ENCODE measurements at places on chromosomes 7 and 10. TPM values are rescaled to one million over a fixed set of nuclear protein-coding genes. Genes with fewer than 3 reads are reported as not detected.

DNA sequence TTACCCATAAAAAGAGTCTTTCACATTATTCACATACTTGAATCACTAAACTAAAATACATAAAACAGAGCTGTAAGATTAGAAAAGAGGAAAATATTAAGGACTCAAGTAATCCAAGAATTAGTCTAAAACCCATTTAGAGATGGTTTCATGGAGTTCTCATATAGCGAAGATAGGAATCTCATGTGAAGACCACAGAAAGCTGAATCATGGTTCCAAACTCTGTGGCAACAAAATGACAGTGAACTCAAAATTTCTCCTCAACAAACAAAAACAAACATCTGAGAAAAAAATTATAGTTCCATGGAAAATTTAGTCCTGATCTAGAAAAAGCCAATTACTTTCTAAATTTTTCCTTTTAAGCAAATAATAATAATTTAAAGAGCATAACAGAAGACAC is 34.6 kb downstream of the BAZ1B start:
- no peak for DNase-seq

DNA sequence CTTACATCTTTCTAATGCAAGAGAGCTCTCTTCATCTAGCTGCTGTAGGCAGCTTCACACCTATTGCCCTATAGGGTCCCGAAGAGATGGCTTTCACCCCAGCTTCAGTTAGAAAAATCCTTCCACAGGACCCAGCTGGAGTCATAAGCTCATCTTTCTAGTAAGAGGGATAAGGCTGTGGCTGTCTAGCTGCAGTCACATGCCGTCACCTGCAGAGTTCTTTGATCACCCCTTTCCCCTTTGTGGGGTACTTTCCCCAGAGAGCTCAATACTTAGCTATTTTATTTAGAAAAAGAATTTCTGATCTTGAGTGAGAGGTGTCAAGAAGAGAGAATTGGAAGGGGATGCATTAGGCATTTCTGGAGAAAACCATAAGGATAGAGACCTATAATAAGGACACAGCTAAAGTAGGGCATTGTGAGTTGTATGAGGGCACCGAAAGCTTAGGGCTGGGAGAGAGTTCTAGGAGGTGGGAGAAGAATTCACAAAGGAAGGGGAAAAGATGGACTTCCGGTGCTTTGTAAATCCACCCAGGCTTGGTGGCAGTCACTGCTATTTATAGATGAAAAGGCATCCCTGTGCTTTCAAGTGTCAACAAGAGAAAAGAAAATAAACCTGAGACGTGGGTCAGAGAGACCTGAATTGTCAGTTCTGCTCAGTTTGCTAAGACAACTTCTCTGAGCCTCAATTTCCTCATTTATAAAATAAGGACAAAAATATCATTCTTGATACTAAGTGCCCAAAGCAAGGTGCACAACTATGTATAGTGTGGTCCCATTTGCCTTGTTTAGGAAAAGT is 11.1 kb upstream of the ST8SIA6 start:
- no peak for DNase-seq

DNA sequence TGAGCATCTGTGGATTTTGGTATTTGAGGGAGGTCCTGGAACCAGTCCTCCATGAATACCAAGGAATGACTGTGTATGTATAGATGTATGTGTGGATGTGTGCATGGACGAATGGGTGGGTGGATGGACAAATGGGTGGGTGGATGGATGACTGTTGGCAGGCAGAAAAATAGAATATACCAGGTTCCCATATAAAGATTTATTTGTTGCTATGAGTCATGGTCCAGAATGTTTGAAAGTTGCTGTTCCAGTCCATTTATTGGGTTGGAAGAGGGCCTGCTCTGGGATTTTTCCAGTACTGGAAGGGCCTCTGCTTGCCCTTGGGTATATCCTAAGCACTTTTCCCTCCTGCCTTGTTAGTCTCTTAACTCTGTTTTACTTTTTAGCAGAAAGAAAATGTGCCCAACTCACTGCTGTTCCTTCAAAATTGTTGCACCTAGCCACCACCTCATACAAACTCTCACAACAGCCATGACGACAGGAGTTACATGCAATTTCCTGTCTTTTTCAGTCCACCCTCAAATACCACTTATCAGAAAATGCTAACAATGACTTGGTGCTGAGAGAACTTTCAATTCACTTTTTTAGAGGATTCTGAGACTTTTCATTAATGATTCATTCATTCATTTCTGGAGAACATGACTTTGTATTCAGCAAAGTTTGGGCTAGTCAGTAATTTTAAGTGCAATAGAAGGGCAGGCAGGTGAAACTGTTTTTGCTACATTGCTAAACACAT is 108.1 kb downstream of the EEPD1 start:
- no peak for DNase-seq

DNA sequence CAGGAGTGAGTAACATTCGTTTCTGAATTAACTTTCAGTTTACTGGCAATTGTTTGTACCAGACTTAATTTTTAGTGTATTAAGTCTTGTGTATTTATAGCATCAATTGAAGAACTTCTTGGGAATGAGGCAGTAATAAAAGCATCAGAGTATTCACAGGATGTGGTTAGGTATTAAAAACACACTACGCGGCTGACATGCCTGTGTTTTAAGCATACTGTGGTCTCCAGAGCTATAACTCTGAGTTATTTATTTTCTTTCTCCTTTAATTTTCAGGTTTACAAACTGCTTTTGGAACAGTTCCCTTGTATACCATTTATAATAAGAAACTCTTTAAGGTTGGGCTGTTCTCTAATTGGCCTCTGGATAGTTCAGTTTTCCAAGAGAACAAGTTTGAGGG is 626.1 kb upstream of the NRG3 start:
- DNase-seq, result no peak

DNA sequence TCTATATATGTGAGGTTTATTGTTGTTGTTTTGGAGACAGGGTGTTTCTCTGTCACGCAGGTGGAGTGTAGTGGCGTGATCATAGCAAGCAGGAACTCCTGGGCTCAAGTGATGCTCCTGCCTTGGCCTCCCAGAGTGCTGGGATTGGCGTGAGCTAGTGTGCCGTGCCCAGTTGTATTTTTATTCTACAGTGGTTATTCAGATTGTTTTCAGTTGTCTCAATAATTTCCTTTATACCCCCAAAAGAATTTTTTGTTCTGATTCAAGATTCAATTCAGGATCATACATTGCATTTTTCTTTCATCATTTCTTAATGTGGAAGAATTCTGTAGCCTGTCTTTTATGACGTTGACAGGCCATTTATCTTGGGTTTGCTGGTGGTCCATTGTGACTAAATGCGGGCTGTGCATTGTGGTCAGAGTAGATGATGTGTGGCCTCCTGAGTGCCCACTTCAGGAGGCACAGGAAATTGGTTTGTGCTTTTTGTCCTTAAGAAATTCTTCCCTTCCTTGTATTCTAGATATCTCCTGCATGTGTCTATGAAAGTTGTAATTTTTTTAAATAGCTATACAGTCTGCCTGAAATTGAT is 22.9 kb downstream of the RBM33 start:
- no peak for DNase-seq

GRCh38 chr10:31999070-31999660 is 57.1 kb downstream of the KIF5B start:
- DNase-seq, result no peak

GRCh38 chr7:46812101-46812675 is 769.7 kb downstream of the TNS3 start:
- no peak for DNase-seq

DNA sequence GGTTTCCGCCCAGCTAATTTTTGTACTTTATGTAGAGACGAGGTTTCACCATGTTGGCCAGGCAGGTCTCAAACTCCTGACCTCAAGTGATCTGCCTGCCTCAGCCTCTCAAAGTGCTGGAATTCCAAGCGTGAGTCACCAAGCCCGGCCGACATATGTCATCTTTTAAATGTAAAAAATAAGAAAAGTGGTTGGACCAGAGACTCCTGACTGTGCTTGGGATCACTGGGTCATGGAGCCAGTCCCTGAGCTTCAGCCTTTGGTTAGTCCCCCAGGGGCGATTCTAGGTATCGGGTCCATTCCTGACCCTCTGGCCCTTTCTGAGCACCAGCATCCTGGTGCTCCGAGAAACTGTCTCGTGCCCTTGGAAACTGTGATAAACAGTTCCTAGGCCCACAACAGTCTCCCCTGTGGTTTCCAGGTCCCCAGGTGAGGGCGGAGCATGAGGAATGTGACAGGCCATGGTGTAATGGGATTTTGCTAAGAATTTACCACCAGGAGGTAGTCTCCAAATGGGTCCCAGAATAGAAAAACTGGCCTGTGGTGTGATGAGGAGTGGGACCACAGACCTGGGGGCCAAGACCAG is 32.8 kb downstream of the UBTD1 start:
- DNase-seq, result no peak

- no peak for DNase-seq
Measured at GRCh38 chr7:7979558-7979957, 11.0 kb downstream of the GLCCI1 start.

GRCh38 chr7:131403322-131403721 is 75.6 kb downstream of the MKLN1 start:
- no peak for DNase-seq

GRCh38 chr10:108545921-108546320 is 1377.4 kb downstream of the XPNPEP1 start:
- no peak for DNase-seq

- no peak for DNase-seq
Measured at GRCh38 chr10:89302625-89303024, 779 bp downstream of the IFIT2 start.

GRCh38 chr10:3955493-3955892 is 170.5 kb upstream of the KLF6 start:
- DNase-seq, result no peak

GRCh38 chr10:72065439-72066025 is 22.8 kb downstream of the SPOCK2 start:
- DNase-seq, result no peak

DNA sequence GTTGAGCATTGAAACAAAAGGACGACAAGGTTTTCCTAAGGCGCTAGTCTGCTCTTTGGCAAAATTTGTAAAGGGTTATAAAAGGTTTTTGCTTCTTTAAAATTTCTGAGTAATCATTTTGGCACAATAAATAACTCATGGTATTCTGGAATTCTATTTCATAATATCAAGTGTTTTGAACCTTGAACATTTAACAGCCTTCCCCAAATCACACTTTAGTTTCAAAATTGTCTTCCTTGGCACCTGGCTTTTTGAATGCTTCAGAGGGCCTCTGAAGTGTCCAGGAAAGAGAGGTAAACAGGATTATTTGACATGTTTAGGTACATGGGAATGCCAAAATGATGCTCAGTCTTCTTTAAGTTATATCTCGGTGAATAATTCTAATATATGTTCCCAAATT is 220.8 kb downstream of the PHF14 start:
- DNase-seq, result no peak

GRCh38 chr7:1368184-1368681 is 91.0 kb downstream of the MICALL2 start:
- DNase-seq, result no peak

GRCh38 chr10:36051500-36051991 is 409.4 kb upstream of the FZD8 start:
- no peak for DNase-seq

DNA sequence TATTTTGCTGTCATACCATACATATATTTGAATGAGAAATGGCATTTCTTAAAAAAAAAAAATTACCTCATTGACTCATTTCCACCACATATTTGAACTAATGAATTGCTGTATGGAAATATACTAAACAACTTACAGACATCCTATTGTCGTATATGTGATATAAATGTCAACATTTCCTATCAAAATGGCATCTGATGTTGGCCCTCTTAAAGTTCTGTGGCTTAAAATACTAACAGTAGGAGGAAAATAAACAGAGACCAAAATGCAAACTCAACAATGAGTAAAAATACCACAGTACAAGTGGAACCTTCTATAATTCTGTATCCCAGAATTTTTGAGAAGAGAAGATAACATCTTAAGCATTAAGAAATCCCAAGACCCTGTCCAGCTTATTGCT is 405.6 kb upstream of the GALNT17 start:
- DNase-seq, result no peak

GRCh38 chr10:44386546-44387052 is 1.7 kb upstream of the CXCL12 start:
- DNase-seq, result peak; percentile 48

DNA sequence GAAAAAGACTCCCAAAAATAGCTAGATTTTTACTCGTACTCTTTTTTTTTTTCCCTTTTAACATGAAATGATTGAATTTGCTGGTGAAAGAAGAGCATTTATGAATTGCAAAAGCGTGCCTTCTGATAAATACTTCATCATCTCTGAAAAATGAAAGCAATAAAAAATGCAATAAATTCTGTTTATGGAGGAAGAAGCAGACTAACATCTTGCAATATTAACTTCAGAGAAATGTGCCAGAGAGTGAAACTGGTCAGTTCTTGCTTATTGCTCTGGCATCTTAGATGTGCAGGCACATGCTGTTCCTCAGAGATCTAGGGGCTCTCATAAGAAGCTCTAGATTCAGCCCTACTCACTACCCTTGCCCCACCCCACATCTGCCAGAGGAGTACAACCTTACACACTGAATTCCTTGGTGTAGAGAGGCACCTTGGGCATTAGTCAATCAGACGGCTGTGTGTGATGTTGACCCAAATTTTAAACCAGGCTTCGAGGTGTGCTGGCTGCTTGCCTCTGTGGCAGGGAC is 891.1 kb upstream of the GHITM start:
- DNase-seq, result no peak

DNA sequence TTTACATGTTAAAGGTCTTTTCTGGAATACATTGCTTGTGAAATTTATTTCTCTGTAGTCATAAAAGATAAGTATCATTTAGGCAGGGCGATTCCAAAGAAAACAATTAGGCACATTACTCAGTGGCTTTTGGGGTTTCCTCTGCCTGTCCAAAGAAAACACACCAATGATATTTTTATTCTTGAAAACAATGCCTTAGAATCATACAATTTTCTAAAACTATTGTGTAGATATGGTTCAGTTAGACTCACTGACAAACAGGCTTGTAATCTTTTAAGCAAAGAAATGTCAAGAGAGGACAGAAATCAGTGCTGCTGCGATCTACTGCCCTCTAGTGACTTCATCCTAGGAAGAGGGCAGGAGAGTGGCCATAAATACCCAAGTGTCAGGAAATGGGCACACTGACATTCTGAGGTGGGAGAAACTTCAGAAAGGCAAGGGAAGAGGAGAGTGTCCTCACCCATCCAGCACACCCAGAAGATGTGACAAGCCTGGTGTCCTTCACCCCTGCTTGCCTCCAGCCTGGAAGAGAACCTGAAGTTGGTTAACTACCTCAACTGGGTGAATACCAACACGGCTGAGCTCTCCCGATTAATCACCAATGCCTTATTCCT is 120.5 kb downstream of the GALNT11 start:
- DNase-seq, result peak; percentile 58

- no peak for DNase-seq
Measured at GRCh38 chr7:125088555-125088954, 158.9 kb upstream of the POT1 start.

DNA sequence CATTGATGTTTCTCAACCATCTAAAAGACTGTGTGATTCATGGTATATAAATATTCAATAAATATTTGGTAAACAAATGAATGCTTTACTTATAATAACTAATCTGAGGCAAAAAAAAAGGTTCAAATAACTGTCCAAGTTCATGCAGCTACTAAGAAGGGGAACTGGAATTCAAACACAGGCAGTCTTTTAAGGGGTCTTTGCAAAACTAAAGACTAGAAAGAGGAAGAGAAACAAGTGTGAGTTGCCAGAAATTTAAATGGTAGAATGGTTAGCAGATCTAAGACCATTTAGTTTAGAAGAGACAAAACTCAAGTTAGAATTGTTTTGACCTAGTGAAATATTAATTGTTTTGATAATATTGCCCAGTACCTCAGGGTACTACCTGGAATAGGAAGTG is 642.0 kb upstream of the LRRN3 start:
- no peak for DNase-seq

FAM25G gene
- not detected for total RNA-seq

NUP205 gene
- 76.5 TPM for total RNA-seq

CRYGN gene
- total RNA-seq, result not detected

ATXN7L1 gene
- total RNA-seq, result 52.4 TPM

CPA2 gene
- not detected for total RNA-seq

WNT16 gene
- not detected for total RNA-seq

NPY4R gene
- total RNA-seq, result not detected
